ENCODE measurements at places on chromosomes 7 and 10. TPM values are rescaled to one million over a fixed set of nuclear protein-coding genes. Genes with fewer than 3 reads are reported as not detected.

The UTF1 gene
- total RNA-seq, result not detected

The TACC2 gene
- 40.2 TPM for total RNA-seq

The VPS37D gene
- total RNA-seq, result 3.6 TPM

The DNAH11 gene
- 0.89 TPM for total RNA-seq

The CLRN3 gene
- 0.39 TPM for total RNA-seq

All from skin of body (tissue), 3 donors.